ENCODE measurements at places on chromosomes 4 and X. TPM values are rescaled to one million over a fixed set of nuclear protein-coding genes. Genes with fewer than 3 reads are reported as not detected.

GRCh38 chr4:89724716-89725115, 112.2 kb downstream of the SNCA start:
- H3K36me3 ChIP-seq: no peaks in the 10 kb centered on the region
- H3K4me3 ChIP-seq: no peak overlapping the region
- peaks cover 9% of the 10 kb centered on the region for H3K4me1 ChIP-seq
- no peaks in the 10 kb centered on the region for H3K27me3 ChIP-seq

DNA sequence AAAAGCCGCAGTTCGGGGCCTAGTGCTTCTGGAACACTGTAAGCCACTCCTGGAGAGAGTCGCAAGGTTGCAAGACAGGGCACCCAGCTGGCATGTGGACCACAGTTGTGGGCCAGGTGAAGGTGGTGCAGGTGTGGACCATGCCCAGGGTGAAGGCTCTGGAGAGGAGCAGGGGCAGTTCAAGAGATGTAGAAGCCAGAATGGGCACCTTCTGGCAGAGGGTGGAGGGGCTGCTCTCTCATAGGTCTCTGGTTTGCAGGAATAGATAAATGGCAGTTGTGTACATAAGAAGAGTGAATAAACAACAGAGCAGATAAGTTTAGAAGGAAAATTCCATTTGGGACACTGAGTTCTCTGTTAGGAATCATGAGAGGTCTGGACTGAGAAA, 38.6 kb downstream of the TNIP3 start:
- no peaks in the 10 kb centered on the region for H3K36me3 ChIP-seq
- H3K4me1 ChIP-seq: no peaks in the 10 kb centered on the region
- H3K4me3 ChIP-seq: no peak overlapping the region
- DNase-seq: no peak

GRCh38 chr4:96315815-96316214, 475.9 kb downstream of the PDHA2 start:
- no peaks in the 10 kb centered on the region for H3K36me3 ChIP-seq
- no peak overlapping the region for H3K27ac ChIP-seq
- H3K27me3 ChIP-seq: no peaks in the 10 kb centered on the region
- no peak for DNase-seq
- no peaks in the 10 kb centered on the region for H3K4me1 ChIP-seq

- H3K27me3 ChIP-seq: peaks cover 6% of the 10 kb centered on the region
- no peak for DNase-seq
- no peaks in the 10 kb centered on the region for H3K36me3 ChIP-seq
- no peak overlapping the region for H3K27ac ChIP-seq
- H3K4me1 ChIP-seq: peaks cover 7% of the 10 kb centered on the region
These were observed 103.9 kb downstream of the MAML3 start for GRCh38 chr4:140049849-140050637.

The KIT gene
- total RNA-seq: 0.29 TPM

DNA sequence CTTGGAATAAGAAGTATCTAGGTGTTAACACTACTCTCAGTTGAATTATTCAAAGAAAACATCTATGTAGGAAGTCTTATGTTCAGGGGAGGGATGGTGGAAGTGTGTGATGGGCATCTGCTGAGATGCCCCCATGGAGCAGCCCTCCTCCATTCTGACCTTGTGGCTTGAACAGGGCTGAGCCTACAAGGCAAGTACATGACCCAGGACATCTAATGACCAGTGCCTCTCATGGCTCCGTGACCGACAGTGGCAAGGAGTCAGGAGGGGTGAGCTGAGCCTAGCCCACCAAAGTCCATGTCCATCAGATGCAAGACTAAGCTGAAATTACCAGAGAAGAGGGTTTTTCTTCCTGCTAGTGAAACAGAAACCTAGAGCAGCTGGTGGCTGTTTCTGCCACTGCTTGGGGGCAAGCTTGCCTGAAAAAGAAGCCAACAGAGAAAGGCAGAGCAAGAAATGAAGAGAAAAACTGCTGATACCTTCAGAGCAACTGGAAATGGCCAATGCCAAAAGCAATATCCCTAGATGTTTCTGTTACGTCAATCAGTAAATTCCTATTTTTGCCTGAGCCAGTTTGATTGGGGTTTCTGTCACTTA, 113.5 kb downstream of the TSPAN5 start:
- no peak for DNase-seq
- H3K4me1 ChIP-seq: peaks cover 6% of the 10 kb centered on the region
- no peak overlapping the region for H3K4me3 ChIP-seq
- H3K27ac ChIP-seq: no peak overlapping the region

DNA sequence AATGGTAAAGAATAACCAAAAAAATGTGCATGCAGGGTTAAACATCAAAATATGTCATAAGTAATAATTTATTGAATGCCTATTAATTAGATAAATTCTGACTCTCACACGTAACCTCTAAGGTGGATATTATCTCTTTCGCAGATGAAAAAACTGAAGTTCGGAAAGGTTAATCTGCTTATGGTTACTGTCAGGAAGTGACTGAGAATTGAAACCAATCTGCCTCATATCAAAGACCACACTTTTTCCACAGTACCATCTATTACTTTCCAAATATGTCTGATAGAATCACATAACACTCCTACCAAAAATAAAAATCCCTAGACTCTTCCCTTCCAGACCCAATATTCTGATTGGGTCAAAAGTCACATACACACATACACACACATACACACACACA, 6.2 kb downstream of the CHIC2 start:
- H3K27ac ChIP-seq: no peak overlapping the region
- peaks cover 45% of the 10 kb centered on the region for H3K4me1 ChIP-seq
- DNase-seq: no peak
- H3K36me3 ChIP-seq: no peaks in the 10 kb centered on the region
- no peak overlapping the region for H3K4me3 ChIP-seq

The SPANXA2 gene
- total RNA-seq: 0.29 TPM

The NRK gene
- under 0.01 TPM for total RNA-seq

DNA sequence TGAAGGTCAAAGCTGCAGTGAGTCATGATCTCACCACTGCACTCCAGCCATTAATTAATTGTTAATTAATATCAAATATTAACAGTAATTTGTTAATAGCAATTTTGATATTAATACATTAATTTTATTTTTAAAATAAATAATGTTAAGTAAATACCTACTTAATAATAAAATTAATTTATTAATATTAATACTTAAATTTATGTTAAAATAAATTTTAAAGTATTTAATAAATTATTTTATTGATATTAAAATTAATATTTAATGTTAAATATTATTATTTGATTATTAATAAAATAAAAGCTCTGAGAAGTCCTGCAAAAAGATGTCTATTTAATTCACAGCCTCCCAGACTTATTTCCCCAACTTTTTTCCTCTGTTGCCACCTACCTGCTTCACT, 25.1 kb upstream of the TRIM2 start:
- peaks cover 10% of the 10 kb centered on the region for H3K27me3 ChIP-seq
- H3K36me3 ChIP-seq: no peaks in the 10 kb centered on the region
- H3K27ac ChIP-seq: no peak overlapping the region
- DNase-seq: no peak

The RIPPLY1 gene
- not detected for total RNA-seq

DNA sequence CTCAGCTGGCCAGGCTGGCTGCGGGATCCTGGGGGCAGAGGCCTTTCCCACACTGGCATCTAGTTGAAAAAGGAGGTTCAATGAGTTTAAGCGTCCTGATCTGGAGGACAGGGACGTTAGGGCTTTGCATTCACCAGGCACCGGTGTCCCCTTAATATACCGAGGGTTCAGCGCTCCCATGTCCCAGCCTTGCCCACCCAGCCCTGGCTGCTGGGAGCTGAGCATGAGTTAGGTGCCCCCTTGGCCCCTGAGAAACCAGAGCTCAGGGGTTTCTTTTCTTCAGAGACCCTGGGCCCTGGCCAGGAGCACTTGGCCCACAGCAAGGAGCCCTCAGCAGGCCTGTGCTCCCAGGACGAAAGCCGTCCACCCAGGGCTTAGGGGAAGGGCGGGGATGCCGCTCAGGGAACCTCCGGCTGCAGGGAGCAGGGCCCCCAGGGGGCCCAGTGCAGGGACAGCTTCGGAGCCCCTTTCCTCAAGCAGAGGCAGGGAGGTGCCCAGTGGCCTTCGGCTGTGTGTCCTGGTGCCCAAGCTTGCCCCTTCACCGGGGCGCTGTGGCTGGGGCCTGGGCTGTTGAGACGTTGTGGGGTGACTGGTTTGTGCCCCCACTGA, 20.9 kb upstream of the DUSP9 start:
- H3K4me1 ChIP-seq: no peaks in the 10 kb centered on the region
- H3K27me3 ChIP-seq: peaks cover 3% of the 10 kb centered on the region
- no peaks in the 10 kb centered on the region for H3K36me3 ChIP-seq
- H3K4me3 ChIP-seq: no peak overlapping the region
- peak; percentile 60 for DNase-seq

DNA sequence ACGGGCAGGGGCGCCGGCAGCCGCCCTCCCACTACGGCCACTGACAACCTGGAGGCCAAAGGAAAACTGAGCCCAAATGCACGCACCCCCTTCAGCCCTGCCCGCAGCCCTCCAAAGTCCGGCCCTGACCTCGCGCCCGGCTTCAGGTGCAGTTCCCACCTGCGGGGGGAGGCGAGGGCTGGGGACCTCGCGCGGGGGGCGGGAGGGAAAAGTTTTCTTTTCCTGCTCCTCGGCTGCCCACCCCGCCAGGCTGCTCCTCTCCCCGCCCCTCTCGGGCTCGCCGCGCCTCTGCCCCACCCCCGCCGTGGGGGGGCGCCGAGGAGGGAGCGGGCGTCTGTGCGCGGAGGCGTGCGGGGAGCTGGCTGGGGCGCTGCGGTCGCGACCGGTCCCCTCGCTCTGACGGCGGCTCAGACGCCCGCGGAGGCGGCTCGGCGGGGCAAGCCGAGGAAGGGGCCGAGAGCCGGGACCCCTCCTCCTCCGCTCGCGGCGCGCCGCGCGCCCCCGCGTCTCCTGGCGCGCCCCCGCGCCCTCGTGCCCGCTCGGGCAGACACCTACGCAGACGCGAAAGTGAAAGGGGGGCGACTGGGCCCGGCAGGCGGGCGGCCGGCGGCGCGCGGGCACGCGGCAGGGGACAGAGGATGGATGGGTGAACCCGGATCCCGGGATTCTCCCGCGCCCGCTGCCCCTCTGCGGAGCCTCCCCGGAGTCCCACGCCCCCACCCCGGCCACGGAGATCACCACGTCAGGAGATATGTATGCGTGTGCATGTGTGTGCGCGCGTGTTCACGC, 3.1 kb upstream of the NR3C2 start:
- H3K27ac ChIP-seq: no peak overlapping the region
- peaks cover 65% of the 10 kb centered on the region for H3K27me3 ChIP-seq
- peaks cover 13% of the 10 kb centered on the region for H3K4me1 ChIP-seq
- DNase-seq: peak; percentile 79

The POU4F2 gene
- not detected for total RNA-seq

- no peaks in the 10 kb centered on the region for H3K36me3 ChIP-seq
- no peak for DNase-seq
- no peak overlapping the region for H3K27ac ChIP-seq
- H3K4me3 ChIP-seq: no peak overlapping the region
- H3K27me3 ChIP-seq: no peaks in the 10 kb centered on the region
- H3K4me1 ChIP-seq: no peaks in the 10 kb centered on the region
These were observed 50.6 kb upstream of the ACSL4 start for GRCh38 chrX:109783701-109784079.

DNA sequence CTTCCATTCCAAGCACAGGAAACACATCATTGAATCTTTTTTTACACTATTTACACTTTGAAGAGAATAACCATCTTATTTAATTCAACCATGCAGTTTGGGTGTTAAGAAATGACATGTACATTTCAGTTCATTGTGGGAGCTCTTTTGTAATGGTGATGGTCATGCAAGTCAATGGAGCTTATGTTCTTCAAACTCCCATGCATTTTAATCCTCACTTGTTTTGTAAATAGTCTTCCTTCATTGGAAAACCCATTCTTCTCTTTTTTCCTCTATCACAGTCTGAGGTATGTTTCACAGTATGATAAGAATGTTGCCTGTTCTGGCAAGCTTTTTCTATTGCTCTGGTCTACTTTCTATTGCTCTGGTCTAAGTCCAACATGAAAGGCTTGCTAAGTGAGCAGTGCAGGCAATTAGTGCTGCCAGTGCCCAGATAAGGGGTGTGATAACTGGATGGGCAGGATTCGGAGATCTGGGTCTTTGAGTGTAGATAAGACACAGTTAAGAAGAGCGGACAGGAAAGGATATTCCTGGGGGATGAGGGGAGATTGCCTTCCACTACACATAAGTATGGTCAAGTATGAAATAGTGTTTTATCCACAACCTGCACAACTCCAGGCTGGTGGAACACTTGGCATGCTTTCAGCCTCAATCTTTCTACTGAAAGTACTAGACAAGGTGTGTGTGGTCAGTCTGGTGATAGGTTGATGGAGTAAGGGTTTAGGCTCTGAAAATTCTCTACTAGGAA, 17.1 kb downstream of the AFP start:
- no peak for DNase-seq
- H3K27me3 ChIP-seq: no peaks in the 10 kb centered on the region
- H3K36me3 ChIP-seq: no peaks in the 10 kb centered on the region
- no peak overlapping the region for H3K27ac ChIP-seq
- peaks cover 16% of the 10 kb centered on the region for H3K4me1 ChIP-seq

The WNK3 gene
- 1.1 TPM for total RNA-seq

DNA sequence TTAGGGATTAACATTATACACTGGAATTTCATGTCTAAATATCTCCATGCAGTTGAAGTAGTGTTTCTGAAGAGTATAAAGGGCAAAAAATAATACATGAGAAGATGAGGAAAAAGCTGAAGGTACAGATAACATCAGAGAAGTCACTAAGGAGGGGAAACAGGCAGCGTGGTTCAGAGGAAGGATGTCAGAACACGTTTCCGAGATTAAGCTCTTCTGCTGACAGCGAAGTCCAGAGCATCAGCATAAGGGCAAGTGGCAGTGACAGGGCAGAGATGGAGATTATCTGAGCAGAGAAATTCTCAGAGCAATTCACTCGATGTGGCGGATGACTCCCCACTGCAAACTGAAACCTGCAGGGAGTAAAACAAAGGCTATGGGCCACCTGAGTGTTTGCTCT, 443.2 kb upstream of the FRG1 start:
- no peaks in the 10 kb centered on the region for H3K36me3 ChIP-seq
- no peak for DNase-seq
- H3K27me3 ChIP-seq: no peaks in the 10 kb centered on the region
- no peak overlapping the region for H3K4me3 ChIP-seq
- no peaks in the 10 kb centered on the region for H3K4me1 ChIP-seq

DNA sequence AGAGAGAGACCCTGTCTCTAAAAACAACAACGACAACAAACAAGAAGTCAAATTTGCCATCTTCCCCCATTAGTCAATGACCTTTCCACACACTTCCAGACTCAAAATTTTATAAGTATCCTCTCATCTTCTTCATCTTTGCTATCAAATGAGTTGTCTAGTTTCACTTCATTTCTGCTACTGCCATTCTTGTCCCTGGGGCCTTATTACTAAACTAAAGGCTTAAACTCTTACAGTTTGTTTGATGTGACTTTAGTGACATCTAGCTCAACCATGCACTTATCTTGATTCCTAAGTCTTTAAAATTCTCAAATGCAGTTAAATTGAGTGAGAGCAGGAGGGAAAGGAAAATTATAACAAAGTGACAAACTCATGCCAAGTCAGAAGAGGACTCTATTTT, 271.8 kb upstream of the GK2 start:
- H3K4me3 ChIP-seq: no peak overlapping the region
- no peaks in the 10 kb centered on the region for H3K36me3 ChIP-seq
- no peak for DNase-seq

The PASD1 gene
- total RNA-seq: not detected

The FNIP2 gene
- total RNA-seq: 78.9 TPM
